Kidney epithelial cell (primary cell): ENCODE measurements at places on chromosomes 1 and 21. TPM values are rescaled to one million over a fixed set of nuclear protein-coding genes. Genes with fewer than 3 reads are reported as not detected.

Gene OR2T11
- not detected in 2 replicates for total RNA-seq

Gene TBX15
- 0.21 TPM in 1 of 2 replicates, not detected in the other for total RNA-seq

Gene OPRD1
- 0.21 and 0.34 TPM in 2 replicates for total RNA-seq

Gene MROH9
- not detected in 2 replicates for total RNA-seq

Gene SLC35F3
- total RNA-seq: 1.1 TPM in 2 replicates

Gene TSPAN2
- total RNA-seq: 7.7 and 7.8 TPM in 2 replicates
